ENCODE measurements at places on chromosomes 4 and X.

DNA sequence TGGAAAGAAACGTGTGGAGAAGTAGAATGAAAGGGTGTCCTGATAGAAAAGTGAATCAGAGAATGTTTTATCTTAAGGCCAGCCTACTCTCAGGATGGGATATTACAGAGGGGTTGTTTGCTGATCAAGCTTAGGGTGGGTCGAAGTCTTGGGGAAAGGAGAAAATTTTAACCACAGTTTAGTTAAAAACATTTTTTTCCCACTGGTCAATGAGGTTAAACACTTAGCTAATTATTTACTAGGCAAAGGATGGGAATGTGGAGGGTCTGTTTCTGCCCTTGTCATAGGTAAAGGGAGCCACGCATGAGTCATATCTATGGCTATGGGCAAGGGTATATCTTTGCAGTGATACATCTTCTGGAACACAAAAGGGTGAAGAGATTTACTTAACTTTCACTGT, 16.1 kb upstream of the SULT1E1 start:
- DNase-seq = no peak

DNA sequence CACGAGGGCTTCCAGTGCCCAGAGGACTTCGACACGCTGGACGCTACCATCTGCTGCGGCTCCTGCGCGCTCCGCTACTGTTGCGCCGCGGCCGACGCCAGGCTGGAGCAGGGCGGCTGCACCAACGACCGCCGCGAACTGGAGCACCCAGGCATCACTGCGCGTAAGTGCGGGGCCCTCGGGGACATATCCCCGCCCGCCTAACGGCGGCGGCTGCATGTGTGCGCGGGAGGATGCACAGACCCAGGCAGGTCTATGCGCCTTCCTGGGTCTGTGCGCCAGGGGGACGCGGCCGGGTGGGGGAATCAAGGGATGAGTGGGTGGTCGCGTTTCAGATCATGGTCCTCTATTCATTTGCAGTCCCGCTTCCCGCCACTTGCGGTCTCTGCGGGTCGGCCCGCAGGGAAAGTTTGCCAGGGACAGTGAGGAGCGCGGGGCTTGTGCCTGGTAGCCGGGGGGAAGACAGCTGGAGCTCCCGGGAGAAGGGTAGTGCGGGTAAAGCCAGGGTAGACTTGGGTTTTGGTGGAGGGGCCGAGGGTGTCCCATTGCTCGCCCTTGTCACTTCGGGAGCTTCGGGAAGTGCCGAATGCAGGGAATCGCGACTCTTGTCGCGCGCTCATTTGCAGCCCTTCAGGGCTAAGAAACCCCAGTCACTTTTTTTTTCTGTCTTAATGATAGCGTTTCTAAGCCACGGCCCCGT, 1.0 kb downstream of the SHISA3 start:
- peak; percentile 27 for DNase-seq

DNA sequence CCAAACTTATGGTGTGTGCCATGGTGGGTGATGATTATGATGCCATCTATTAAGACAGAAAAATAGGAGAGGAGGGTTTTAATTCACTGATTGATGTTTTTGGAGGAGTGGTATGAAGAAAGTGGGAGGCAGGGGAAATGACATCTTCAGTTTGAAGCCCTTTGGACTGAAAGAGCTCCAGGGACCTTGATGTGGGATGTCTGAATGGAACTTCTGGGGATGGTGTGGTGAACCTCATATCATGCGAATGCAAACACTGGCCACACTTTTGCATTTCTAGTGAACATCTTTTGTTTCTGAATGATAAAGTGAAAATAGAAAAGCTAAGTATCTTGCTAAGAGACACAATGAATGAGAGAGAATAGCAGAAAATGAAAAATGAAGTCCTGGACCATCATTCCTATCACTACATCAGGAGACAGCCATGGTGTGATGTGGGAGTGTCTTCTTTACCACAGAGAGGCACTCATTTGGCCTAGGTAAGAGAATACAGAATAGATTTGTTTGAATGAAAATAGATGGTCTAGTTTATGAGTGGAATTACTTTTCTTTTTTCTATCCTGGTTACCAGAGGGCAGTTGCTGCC, 123.5 kb downstream of the ZNF827 start:
- DNase-seq = no peak

GRCh38 chr4:4762909-4763821, 96.3 kb upstream of the MSX1 start:
- no peak for DNase-seq

DNA sequence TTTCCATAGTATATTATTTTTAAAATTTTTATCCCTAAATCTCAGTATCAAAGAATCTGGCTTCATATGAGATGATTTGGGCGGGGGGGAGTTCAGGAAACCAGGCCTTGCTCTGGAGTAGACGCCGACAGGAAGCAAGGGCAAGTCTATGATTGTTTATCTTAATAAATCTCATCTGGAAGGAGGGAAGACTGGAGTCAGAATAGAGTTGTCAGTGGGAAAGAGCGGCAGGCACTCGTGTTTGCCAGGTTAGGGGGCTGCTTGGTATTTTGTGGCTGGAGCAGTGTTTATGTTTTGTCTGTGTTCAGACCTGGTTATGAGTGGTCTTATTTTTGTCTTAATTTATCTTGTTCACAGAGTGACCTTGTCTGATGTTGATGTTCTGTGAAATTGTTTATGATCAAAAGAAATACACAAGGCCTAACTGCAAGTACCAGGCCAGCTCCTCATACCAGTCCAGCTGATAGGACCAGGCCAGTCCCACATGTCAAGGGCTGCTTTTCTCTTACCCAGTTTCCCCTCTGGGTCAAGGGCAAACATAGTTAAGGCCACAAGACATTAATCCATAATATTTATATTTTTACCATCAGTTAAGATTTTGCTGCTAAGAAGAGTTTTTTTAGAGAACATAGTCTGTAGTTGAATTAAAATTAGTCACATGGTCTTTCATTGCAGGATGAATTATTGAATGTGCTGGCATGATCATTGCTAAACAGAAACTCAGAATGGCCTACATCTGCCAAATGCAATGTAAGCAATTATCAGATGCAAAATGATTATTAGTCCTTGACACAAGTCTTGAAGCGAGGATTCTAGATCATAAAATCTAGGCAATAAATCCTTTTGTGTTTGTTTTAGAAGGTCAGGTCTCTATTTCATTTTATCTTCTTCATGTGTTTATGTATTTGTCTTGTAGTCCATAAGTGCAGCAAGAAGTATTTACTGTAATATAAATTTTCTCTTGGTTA, 176.5 kb downstream of the GASK1B start:
- no peak for DNase-seq

DNA sequence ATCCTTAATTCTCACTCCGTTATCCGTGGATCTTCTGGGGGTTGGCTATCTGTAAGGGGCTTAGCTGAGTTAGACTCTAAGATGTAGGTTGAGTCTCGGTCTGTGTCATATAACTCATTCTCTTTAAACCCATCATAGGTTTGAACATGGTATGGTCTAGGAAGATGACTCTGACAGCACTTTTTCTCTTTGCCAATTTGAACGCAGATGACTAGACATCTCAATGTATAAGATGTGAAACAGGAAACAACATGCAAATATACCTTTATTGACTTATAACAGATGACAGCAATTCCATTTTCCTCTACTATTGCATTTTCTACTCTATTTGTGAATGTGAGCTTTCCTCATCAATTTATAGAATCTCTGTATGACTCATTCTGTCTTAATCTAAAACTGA, 634.8 kb upstream of the MAGEB2 start:
- DNase-seq = no peak

DNA sequence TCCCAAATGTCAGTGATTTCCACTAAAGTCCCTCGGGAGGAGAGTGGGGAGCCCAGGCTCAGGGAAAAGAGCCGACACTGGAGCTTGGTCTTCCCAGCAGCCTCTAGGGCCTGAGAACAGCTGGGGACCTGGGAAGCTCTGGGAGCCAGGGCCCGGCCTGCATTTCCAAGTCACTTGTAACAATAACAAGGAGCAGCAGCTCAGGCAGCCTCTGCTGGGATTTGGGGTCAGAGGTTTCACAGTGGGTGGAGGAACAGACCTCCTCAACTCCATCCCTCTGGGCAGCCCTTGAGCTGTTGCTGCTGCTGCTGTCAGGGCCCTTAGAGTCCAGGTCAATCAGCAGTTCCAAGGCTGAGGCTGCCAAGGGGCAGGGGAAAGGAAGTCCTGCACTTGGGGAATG, 11.1 kb downstream of the STARD8 start:
- no peak for DNase-seq

DNA sequence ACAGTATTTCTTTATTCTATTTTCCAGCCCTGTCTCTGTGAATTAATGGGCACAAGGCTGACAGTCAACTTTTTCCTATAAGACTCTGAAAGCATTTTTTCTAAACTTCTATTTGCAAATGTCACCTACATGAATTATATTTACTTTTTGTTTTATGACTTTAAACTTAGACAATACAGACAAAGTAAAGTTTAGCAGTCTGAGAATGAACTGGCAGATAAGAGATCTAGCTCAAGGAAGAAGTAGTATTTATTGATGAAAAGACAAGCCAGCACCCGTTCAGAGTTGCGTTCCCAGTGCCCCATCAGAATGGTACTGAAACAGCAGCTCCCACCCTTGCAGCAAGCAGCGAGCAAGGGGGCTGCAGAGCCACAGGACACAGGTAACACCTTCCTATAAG, 148.5 kb downstream of the FAM13A start:
- no peak for DNase-seq

DNA sequence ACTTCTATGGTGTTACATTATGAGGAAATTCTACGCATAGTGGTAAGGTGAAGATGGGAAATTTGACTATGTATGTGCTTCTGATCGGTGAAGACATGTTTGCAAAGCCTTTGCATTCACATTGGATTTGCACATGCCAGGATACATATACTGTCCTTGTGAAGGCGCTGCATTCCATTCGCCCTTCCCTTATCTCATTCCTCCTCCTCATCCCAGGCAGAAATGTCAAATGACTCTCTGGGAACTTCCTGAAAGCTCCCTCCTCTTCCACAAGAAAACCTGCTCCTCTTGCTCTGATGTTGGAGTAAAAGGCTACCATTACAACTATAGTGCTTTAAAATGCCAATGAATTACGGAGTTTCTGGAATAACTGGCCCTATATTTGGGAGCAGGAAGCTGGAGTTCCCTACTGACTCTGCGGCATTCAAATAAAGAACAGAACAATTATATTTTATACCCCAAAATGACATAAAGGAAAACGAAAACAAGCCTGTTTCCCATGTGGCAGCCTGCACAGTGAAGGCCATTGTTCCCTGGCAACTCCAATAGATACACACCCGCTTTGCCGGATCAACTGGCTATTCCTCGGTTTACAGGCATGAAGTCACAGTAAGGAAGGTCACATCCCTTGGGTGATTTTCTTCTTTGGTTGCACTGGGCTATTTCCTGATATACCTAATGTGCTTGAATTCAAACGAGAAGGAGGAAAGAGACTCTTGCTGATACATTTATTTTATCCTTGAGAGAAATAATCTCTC, 84.5 kb downstream of the AREG start:
- DNase-seq = no peak

DNA sequence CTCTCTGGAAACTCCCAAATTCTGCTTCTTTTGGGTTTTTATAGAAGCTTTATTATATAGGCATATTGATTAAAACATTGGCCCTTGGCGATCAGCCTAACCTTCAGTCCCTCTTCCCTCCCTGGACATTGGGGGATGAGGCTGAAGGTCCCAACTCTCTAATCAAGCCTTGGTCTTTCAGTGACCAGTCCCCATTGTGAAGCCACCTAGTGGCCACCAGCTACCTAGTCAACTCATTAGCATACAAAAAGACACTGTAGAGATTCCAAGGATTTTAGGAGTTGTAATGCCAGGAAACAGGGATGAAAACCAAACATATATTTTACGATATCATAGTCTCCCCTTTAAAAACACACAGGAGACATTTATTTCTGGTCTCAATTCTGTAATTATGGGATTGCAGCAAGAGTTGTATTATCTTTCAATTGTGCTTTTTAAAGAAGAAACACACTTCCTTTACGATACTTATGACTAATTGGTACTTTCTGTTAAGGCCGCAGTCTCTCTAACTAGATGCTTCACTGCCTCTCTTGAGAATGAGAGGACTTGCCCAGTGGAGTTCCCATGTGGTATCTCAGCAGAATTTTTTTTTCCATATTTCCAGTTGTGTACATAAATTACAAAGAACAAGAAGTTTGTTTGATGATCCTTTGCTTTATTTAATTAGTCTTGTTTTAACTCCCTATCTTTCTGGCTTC, 58.2 kb downstream of the WDR17 start:
- peak; percentile 0 for DNase-seq

GRCh38 chr4:44162538-44163270, 285.9 kb downstream of the KCTD8 start:
- DNase-seq = no peak

DNA sequence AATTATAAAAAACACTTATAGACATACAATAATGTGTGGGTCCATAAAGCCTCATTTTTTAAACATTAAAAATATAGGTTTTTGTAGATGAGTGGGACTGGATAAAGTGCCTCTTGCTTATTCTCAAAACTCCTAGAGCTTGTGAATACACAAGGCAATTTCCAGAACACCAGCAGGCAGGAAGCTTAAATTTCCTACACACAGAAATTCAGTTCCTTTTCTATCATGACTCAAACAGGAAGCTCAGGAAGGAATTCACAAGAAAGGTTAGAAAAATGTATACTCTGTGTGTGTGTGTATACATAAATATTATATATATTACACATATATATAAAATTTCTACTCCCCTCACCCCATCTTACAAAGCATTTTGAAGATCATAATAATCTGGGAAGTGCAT, 11.3 kb downstream of the MAGEB6 start:
- DNase-seq = no peak

GRCh38 chrX:131735127-131735526, 191.3 kb downstream of the OR13H1 start:
- DNase-seq = no peak

DNA sequence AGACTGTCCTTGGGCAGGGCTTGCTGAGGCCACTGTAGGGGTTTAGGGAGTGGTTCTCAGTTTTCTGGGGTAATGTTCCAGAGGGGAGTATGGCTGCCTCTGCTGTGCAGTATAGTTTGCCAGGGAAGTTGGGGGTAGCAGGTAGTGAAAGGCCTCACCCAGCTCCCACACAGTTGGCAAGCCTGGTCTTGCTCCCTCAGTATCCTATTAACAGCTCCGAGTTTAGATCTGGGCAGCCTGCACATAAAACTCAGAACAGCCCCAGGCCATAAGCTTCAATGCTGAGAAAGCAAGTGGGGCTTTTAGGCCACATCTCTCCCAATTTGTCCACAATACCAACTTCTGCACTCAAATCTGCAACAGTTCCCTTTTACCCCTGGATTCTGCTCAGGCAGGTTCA, 205.2 kb downstream of the GALNTL6 start:
- DNase-seq = no peak

GRCh38 chr4:22574424-22574823, 58.6 kb upstream of the ADGRA3 start:
- no peak for DNase-seq

DNA sequence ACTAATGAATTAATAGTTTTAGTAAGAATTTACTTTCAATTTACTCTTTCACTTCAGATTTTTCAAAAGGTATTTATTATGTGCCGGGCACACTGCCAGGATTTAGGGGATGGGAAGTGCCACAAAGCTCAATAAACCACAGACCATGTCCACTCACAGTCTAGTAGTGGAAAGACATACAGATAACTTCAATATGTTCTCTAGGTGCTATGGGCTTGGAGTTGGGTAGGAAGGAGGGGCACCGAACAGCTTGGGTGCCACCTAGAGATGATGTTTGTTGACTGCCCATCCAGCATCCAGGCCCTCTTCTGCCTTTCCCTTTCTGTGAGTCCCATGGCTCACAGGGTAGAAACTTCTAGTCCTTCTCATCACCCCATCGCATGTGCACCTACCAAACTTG, 17.8 kb downstream of the MFAP3L start:
- DNase-seq = peak; percentile 12

All from NCI-H2081 (cell line).